Brain pericyte (primary cell): ENCODE measurements at places on chromosomes 4 and X.

- DNase-seq, result no peak
These were observed 173.1 kb upstream of the PITX2 start for GRCh38 chr4:110795971-110796370.

DNA sequence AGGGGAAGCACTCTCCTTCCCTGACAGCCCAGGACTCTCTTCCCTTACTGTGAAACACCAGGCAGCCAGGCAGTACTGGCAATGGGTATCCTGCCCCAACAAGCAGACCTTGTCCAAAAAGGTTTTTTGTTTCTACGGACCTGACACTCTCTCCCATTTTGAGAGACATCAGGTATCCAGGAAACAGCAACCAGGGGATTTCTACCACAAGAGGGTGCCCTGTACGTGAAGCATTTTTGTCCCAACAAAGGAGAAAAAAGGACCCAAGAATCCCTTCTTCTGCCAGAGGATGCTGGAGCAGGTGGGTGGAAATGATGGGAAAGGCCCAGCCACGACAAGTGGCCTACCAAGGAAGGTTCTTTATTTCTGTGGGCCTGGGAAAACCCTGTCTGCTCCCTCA lies 65.7 kb upstream of the FGF13 start:
- no peak for DNase-seq

DNA sequence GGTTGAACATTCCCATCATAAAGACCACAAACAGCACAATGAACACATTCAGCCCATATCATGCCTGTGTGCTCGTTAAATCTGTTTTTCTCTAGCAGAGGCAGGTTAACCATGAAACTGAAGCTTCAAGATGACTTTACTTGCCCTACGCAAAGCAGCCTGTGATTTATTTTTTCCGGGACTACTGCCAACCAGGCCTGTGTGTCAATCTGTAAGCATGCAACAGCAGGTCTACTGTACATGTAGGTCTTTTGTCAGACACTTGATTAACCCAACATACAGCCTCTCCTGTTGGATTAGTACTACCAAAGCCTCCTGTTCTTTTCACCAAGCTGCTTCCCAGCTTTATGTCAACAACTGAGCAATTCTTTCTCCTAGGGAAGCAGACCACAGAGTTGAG lies 85.5 kb upstream of the ACSL1 start:
- DNase-seq, result no peak

DNA sequence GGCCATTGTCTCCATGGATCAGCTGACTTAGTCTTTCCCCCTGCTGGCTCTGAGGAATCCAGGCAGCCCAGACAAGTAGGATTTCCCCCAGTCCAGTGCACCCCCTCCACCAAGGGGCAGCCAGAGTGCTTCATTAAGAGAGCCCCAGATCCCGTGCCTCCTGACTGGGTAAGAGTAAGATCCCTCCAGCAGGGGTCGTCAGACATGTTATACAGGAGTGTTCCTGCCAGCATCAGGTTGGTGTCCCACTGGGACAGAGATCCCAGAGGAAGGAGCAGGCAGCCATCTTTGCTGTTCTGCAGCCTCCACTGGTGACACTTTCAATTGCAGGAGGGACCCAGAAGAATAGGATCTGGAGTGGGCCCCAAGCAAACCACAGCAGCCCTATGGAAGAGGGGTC lies 29.0 kb upstream of the INPP4B start:
- no peak for DNase-seq

GRCh38 chr4:42280327-42281095 lies 116.8 kb upstream of the SHISA3 start:
- no peak for DNase-seq

DNA sequence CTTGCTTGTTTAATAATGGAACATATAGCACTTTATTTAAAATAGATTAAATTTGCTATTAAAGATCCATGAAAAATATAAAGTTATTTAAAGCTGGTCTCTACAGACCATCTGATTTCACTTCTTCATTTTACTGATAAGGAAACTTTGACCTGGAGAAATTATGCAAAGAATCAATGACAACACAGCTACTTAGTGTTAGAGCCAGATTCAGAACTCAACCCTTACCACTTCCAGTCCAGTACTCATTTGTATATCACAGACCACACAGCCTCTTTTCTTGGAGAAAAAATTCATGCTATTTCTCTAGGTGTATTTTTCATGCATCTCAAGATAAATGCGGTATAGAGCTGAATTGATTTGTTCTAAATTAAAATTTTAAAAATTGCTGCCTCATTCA lies 34.0 kb downstream of the WDFY3 start:
- DNase-seq, result no peak

DNA sequence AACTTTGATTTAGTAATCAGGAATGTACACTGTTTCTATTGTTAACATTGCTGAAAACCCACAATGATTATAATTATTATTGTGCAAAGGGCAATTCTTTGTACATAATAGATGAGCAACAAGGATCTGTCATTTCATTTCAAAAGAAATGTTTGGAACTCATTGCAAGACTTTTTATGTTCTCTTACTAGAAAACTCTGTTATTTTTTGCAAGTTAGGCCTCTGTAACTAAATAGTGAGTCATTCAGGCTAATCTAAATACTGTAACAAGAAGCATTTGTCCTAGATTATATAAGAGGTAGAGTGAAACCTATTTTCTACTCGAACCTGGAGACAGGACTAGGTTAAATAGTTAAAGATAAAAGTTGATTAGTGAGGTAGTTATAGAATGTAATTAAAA lies 93.2 kb upstream of the FAM47B start:
- no peak for DNase-seq

DNA sequence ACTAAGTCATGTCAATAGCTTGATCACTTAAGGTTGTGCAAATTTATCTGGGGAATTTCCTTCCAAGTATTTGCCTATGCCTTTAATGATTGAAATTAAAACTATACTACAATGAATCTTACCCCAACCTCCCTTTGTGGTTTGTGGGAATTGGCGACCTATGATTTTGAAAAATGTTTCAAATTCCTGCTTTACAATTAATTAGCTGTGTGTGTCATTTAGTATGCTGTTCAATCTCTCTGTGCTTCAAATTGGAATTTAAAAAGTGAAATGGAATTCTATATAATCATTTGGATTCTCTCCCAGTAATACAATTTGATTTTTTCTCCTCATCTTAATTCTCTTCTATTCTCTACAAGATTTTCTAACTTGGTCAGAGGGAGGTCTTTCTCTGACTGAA lies 2319.5 kb downstream of the ARAP2 start:
- DNase-seq, result no peak

GRCh38 chr4:1841201-1841886 lies 14.6 kb downstream of the LETM1 start:
- DNase-seq, result no peak

- no peak for DNase-seq
These were observed 153.9 kb downstream of the KDR start for GRCh38 chr4:54971474-54971950.

- no peak for DNase-seq
These were observed 3.8 kb downstream of the UGT2A1 start for GRCh38 chr4:69649207-69649606.

- DNase-seq, result no peak
These were observed 62.8 kb downstream of the BEX3 start for GRCh38 chrX:103439161-103439560.

- no peak for DNase-seq
These were observed 487.3 kb downstream of the MID1IP1 start for GRCh38 chrX:39288592-39288991.

GRCh38 chrX:82092307-82092706 lies 890.4 kb downstream of the SH3BGRL start:
- DNase-seq, result no peak
